Smooth muscle cell of trachea (primary cell): ENCODE measurements at places on chromosomes 3 and 15. TPM values are rescaled to one million over a fixed set of nuclear protein-coding genes. Genes with fewer than 3 reads are reported as not detected.

ZCWPW2 gene
- total RNA-seq: 0.66 and 1.3 TPM in 2 replicates

ATP8B4 gene
- total RNA-seq: 3.2 and 7.4 TPM in 2 replicates

SAMD7 gene
- not detected in 2 replicates for total RNA-seq

IL17RE gene
- 1.5 and 2.8 TPM in 2 replicates for total RNA-seq

RGMA gene
- total RNA-seq: 4.6 and 5.4 TPM in 2 replicates

ECE2 gene
- under 0.01 TPM in 1 of 2 replicates, not detected in the other for total RNA-seq

ENTPD3 gene
- total RNA-seq: 0.17 TPM in 1 of 2 replicates, not detected in the other

GLDN gene
- total RNA-seq: 35.1 and 127 TPM in 2 replicates

DNAH1 gene
- 1.9 and 5.0 TPM in 2 replicates for total RNA-seq

LOXL1 gene
- 212 and 287 TPM in 2 replicates for total RNA-seq

PIGB gene
- 15.7 and 18.8 TPM in 2 replicates for total RNA-seq

SNTN gene
- total RNA-seq: not detected in 2 replicates

GOLGA6L7 gene
- not detected in 2 replicates for total RNA-seq

CPB1 gene
- total RNA-seq: not detected in 2 replicates

PXK gene
- total RNA-seq: 54.4 and 84.2 TPM in 2 replicates

FAM174B gene
- total RNA-seq: 1.2 and 2.8 TPM in 2 replicates

RTP1 gene
- not detected in 2 replicates for total RNA-seq

CPNE4 gene
- not detected in 2 replicates for total RNA-seq

TM4SF18 gene
- total RNA-seq: 0.44 TPM in 1 of 2 replicates, not detected in the other

ANKRD34C gene
- not detected in 2 replicates for total RNA-seq

SPESP1 gene
- total RNA-seq: 7.8 and 14.0 TPM in 2 replicates

CYP1A2 gene
- not detected in 2 replicates for total RNA-seq

DIPK2A gene
- total RNA-seq: 58.2 and 93.1 TPM in 2 replicates

PIK3CB gene
- 13.6 and 16.1 TPM in 2 replicates for total RNA-seq

GUCA1C gene
- total RNA-seq: not detected in 2 replicates

PLCL2 gene
- total RNA-seq: 19.8 and 20.5 TPM in 2 replicates

SH2D7 gene
- under 0.01 TPM in 1 of 2 replicates, not detected in the other for total RNA-seq

TTLL13 gene
- total RNA-seq: not detected in 2 replicates

GCSAM gene
- not detected in 2 replicates for total RNA-seq

KCNMB2 gene
- under 0.01 TPM in 1 of 2 replicates, not detected in the other for total RNA-seq

IDH3A gene
- total RNA-seq: 22.7 and 37.8 TPM in 2 replicates

TNFAIP8L3 gene
- 37.4 and 47.5 TPM in 2 replicates for total RNA-seq

AGBL1 gene
- total RNA-seq: not detected in 2 replicates

TMEM45A gene
- total RNA-seq: 29.2 and 50.8 TPM in 2 replicates

SERP1 gene
- 133 and 232 TPM in 2 replicates for total RNA-seq

GRIP2 gene
- 0.15 and 0.17 TPM in 2 replicates for total RNA-seq

ALDH1A2 gene
- total RNA-seq: 2.0 and 2.3 TPM in 2 replicates

CKMT1A gene
- total RNA-seq: not detected in 2 replicates

ANKUB1 gene
- not detected in 2 replicates for total RNA-seq

CHRD gene
- 0.73 and 2.6 TPM in 2 replicates for total RNA-seq

SYNM gene
- 5.4 and 6.3 TPM in 2 replicates for total RNA-seq

SRGAP3 gene
- 6.1 and 7.8 TPM in 2 replicates for total RNA-seq

FAH gene
- total RNA-seq: 55.7 and 68.1 TPM in 2 replicates

TRH gene
- not detected in 2 replicates for total RNA-seq

GOLGA6D gene
- total RNA-seq: 0.17 TPM in 1 of 2 replicates, not detected in the other

CMTM8 gene
- total RNA-seq: 0.17 TPM in 1 of 2 replicates, not detected in the other

FSTL1 gene
- 752 and 963 TPM in 2 replicates for total RNA-seq

TNNC1 gene
- 0.66 TPM in 1 of 2 replicates, not detected in the other for total RNA-seq

EIF4G1 gene
- 315 and 337 TPM in 2 replicates for total RNA-seq

STX19 gene
- not detected in 2 replicates for total RNA-seq

ERICH6 gene
- 0.15 and 0.17 TPM in 2 replicates for total RNA-seq

CPLX3 gene
- not detected in 2 replicates for total RNA-seq

MUSTN1 gene
- 0.33 TPM in 1 of 2 replicates, not detected in the other for total RNA-seq
